A549 treated with CpdA at 1 μM for 4 hours (cell line): ENCODE measurements at places on chromosomes 6 and 20. TPM values are rescaled to one million over a fixed set of nuclear protein-coding genes. Genes with fewer than 3 reads are reported as not detected.

The SMLR1 gene
- not detected in 5 replicates for total RNA-seq

The FAM217A gene
- total RNA-seq, result not detected in 5 replicates

The CRISP2 gene
- total RNA-seq, result not detected in 5 replicates

The ADGRF5 gene
- not detected in 5 replicates for total RNA-seq

The CD93 gene
- not detected in 5 replicates for total RNA-seq

The DTD1 gene
- 76.4 to 81.0 TPM (median 79.1 TPM) in 5 replicates for total RNA-seq

The SIRPD gene
- total RNA-seq, result not detected in 5 replicates

The OR2B6 gene
- 0.15 to 0.23 TPM (median 0.19 TPM) in 3 of 5 replicates, not detected in the others for total RNA-seq

The TRIM31 gene
- total RNA-seq, result 1.2 to 2.1 TPM (median 2.1 TPM) in 5 replicates

The PKIB gene
- 0.36 to 1.4 TPM (median 0.66 TPM) in 5 replicates for total RNA-seq

The SLC22A2 gene
- total RNA-seq, result 0.02 to 0.09 TPM in 2 of 5 replicates, not detected in the others

The LPA gene
- 0.01 to 0.02 TPM in 2 of 5 replicates, not detected in the others for total RNA-seq
